ENCODE measurements at places on chromosomes 16 and 17.

GRCh38 chr16:19499006-19499405 lies 22.9 kb downstream of the GDE1 start:
- DNase-seq, result no peak

- no peak for DNase-seq
Observed at GRCh38 chr16:83835586-83836566, 28.1 kb downstream of the HSBP1 start.

- DNase-seq, result no peak
Observed at GRCh38 chr16:88286301-88286923, 96.3 kb upstream of the ZNF469 start.

DNA sequence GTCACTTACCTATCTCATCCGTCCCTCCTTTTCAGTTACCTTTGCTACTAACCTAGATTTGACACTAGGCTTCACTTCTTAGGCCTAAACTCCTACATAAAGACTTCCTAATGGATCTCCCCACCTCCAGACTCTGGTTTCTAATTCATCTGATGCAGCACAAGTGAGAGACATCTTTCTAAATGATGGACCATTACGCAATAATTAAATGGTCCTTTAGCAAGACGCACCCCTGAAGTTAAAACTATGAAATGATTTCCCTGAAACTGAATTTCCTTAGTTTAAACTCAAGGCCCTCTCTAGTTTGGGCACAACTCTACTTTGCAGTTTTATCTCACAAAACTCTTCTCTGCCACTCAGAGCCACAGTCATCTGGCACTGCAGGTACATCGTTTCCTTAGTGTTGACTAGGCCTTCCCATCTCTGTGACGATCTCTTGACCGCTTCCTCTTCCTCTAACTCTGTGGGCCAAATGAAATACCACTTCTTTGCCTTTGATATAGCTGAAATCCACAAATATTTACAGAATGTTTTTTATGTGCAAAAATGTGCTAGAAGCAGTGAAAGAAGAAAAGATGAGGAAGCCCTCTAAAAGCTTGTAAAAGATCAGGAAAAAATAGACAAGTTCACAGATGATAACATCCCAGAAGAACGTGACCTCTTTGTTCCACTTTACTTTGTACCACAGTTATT lies 3.3 kb downstream of the SYNRG start:
- DNase-seq, result no peak

- no peak for DNase-seq
Observed at GRCh38 chr16:17313085-17313611, 157.6 kb downstream of the XYLT1 start.

DNA sequence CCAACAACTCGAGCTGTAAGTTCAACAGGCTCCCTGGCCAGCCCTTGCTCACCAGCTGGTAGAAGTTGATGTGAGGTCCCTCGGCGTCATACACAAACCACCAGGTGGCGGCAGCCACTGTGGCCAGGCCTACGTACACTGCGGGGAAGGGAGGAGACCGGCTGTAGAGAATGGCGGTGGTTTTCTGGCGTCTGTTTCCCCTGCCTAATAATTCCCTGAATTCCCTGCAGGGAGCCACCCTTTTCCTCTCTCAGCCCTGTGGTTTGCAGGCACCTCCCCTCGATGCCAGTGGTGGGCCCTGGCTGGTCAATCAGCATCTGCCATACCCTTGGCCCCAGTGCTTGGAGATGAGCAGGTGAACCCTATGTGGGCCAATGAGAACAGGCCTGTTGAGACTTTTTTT lies 18.9 kb upstream of the P2RX1 start:
- DNase-seq, result no peak

DNA sequence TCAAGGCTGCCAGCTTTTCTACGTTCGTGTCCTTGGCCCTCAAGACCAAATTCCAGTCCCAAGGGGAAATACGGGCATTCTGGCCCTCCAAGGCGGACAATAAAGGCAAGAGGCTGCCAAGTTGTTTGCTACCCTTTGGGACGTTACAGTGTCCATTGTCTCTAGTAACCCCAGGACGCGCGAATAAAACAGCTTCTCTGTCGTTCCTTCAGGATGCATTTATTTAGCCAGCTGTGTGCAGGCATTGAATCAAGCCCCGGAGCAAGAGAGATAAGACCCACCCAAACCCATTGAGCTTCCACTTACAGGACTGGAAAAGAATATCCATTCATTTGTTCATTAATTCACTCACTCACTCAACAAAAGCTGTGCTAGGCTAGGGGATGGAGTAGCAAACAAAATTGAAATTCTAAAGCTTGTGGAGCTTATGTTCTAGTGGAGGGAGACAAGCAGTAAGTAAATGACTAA lies 656 bp downstream of the MRPL58 start:
- no peak for DNase-seq

DNA sequence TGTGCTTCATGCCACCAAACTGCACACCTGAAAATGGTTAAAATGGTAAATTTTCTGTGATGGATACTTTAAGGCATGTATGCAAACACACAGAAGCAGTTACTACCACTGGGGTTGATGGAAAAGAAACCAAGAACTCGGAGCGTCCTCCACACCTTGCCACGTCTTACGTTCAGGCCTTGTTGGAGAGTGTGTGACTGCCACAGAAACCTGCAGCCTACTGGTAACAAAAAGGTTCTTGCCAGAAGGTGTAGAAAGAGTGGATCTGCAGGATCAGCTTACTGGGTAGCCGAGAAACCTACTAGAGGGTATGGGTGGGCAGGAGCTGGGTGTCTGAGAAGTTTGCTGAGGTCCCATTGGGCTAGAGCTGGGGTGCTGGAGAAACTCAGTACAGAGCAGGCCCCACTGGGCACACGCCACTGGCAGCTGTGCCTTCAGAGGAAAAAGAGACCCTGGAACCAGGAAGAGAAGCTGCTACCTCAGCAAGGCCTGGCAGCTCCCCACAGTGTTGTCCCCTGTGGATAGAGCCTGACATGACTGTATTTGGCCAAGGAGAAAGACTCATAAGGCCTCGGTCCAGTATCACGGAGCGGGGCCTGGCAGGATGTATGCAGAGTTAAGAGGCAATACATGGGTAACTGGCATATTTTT lies 204.6 kb downstream of the SEC14L1 start:
- DNase-seq, result no peak

- DNase-seq, result no peak
Observed at GRCh38 chr16:80121522-80121909, 419.3 kb upstream of the DYNLRB2 start.
